IgD-negative memory B cell (primary cell): ENCODE measurements at places on chromosomes 7 and 10. TPM values are rescaled to one million over a fixed set of nuclear protein-coding genes. Genes with fewer than 3 reads are reported as not detected.

The CTNNA3 gene
- 1.0 TPM for polyA plus RNA-seq

The VWA2 gene
- polyA plus RNA-seq = not detected

The NACAD gene
- not detected for polyA plus RNA-seq

The NSMCE4A gene
- polyA plus RNA-seq = 51.1 TPM

The MINDY4 gene
- polyA plus RNA-seq = 0.25 TPM

The SYT15 gene
- 0.45 TPM for polyA plus RNA-seq

The COPG2 gene
- 2.3 TPM for polyA plus RNA-seq

The C7orf57 gene
- not detected for polyA plus RNA-seq

The PLEKHS1 gene
- not detected for polyA plus RNA-seq

The PRLHR gene
- polyA plus RNA-seq = not detected

The LRRTM3 gene
- polyA plus RNA-seq = not detected

The TMEM196 gene
- polyA plus RNA-seq = not detected

The DGKI gene
- not detected for polyA plus RNA-seq

The GPR141 gene
- polyA plus RNA-seq = not detected

The ADD3 gene
- 344 TPM for polyA plus RNA-seq

The NUTM2D gene
- 0.19 TPM for polyA plus RNA-seq

The IDI1 gene
- polyA plus RNA-seq = 54.8 TPM

The SFRP4 gene
- not detected for polyA plus RNA-seq

The GFRA1 gene
- polyA plus RNA-seq = not detected

The RAB19 gene
- polyA plus RNA-seq = 0.90 TPM

The TRPV6 gene
- not detected for polyA plus RNA-seq

The AP1S1 gene
- polyA plus RNA-seq = 8.3 TPM

The OR2A7 gene
- 1.1 TPM for polyA plus RNA-seq

The WASHC2C gene
- polyA plus RNA-seq = 31.7 TPM

The SFTPA1 gene
- polyA plus RNA-seq = not detected

The GIMAP2 gene
- 11.9 TPM for polyA plus RNA-seq

The IL15RA gene
- 6.4 TPM for polyA plus RNA-seq

The SSC4D gene
- polyA plus RNA-seq = not detected

The PSD gene
- polyA plus RNA-seq = 2.8 TPM

The PPIF gene
- polyA plus RNA-seq = 20.8 TPM

The TMEM270 gene
- not detected for polyA plus RNA-seq

The OR2A12 gene
- not detected for polyA plus RNA-seq

The CALHM3 gene
- polyA plus RNA-seq = not detected

The RBM20 gene
- not detected for polyA plus RNA-seq

The ADCYAP1R1 gene
- polyA plus RNA-seq = not detected

The C10orf62 gene
- not detected for polyA plus RNA-seq

The CYP3A5 gene
- polyA plus RNA-seq = 0.16 TPM

The NUTM2B gene
- 0.21 TPM for polyA plus RNA-seq

The DMBT1 gene
- polyA plus RNA-seq = not detected

The CTAGE4 gene
- polyA plus RNA-seq = not detected

The SPDYE11 gene
- polyA plus RNA-seq = 0.19 TPM

The FANK1 gene
- polyA plus RNA-seq = not detected

The PLXDC2 gene
- 0.18 TPM for polyA plus RNA-seq

The SUN3 gene
- polyA plus RNA-seq = not detected

The OR13A1 gene
- 0.55 TPM for polyA plus RNA-seq

The DAGLB gene
- 15.5 TPM for polyA plus RNA-seq

The SVOPL gene
- not detected for polyA plus RNA-seq

The SPDYE2 gene
- polyA plus RNA-seq = 1.2 TPM

The ALDH18A1 gene
- polyA plus RNA-seq = 48.8 TPM

The SPDYE5 gene
- polyA plus RNA-seq = 0.24 TPM

The INA gene
- polyA plus RNA-seq = not detected

The CABCOCO1 gene
- not detected for polyA plus RNA-seq

The GPR15LG gene
- polyA plus RNA-seq = not detected

The CDHR3 gene
- polyA plus RNA-seq = 0.36 TPM

The DDX21 gene
- polyA plus RNA-seq = 16.1 TPM

The LIPF gene
- not detected for polyA plus RNA-seq

The ELFN1 gene
- 0.54 TPM for polyA plus RNA-seq
